Activated CD4-positive, alpha-beta T cell treated with anti-CD3 and anti-CD28 coated beads for 1 hour (primary cell): ENCODE measurements at places on chromosomes 6 and 20.

GRCh38 chr6:17820055-17820454 lies 113.3 kb upstream of the NUP153 start:
- DNase-seq, result no peak

- DNase-seq, result no peak
Observed at GRCh38 chr6:22327881-22328280, 31.0 kb upstream of the PRL start.

GRCh38 chr6:132414761-132415160 lies 13.5 kb upstream of the MOXD1 start:
- no peak for DNase-seq

GRCh38 chr20:46414608-46415007 lies 8.2 kb upstream of the ELMO2 start:
- DNase-seq, result no peak

- no peak for DNase-seq
Observed at GRCh38 chr6:166058064-166058739, 109.4 kb downstream of the TBXT start.

GRCh38 chr6:18883851-18884250 lies 496.7 kb downstream of the RNF144B start:
- no peak for DNase-seq

DNA sequence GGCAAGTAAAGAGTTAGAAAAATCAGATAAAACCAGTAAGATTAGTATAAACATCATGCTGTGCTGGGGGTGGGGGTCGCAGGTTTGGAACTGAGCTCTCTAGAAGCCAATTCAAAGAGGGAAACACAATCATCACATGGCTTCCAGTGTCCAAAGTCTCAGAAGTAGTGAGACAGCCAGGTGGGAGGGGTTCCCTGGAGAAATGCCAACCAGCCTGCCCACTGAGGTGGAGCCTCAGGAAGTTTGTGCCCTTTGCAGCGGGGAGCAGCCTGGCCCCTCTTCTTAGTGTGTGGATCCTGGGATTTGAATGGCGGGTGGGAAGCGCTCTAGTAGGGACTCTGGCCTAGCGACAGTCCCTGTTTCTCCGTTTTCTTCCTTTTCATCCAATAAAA lies 21.4 kb downstream of the C6orf15 start:
- no peak for DNase-seq

GRCh38 chr6:2790588-2791449 lies 25.6 kb downstream of the WRNIP1 start:
- DNase-seq, result peak; percentile 28

GRCh38 chr6:43331470-43331869 lies 22.8 kb upstream of the CRIP3 start:
- DNase-seq, result no peak

GRCh38 chr6:169868458-169868857 lies 117.0 kb downstream of the ERMARD start:
- peak; percentile 23 for DNase-seq

- no peak for DNase-seq
Observed at GRCh38 chr6:130034378-130035146, 16.2 kb downstream of the L3MBTL3 start.

DNA sequence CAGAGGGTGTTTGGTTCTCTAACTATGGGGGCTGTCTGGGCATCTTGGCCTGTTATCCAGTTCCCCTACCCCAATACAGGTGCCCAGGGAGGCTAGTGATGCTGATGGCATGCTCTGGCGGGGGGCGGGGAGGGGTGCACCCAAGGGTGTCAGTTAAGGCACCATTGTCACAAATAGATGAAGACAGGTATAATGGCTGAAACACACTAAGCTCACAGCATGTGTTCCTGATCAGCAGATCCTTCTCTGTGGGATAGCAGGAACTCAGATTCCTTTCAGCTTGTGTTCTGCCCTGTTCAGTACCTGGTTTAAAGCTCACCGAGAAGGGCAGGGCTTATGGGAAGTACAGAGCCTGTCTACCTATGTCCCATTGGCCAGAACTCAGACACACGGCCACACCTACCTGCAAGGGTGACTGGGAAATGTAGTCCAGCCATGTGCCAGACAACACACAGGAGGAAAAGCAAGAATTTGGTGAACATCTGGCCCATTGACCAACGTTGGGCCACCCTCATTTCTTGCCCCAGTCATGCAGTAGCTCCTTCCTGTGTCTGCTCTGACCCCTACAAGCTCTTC lies 3.4 kb upstream of the RSPO4 start:
- DNase-seq, result no peak

DNA sequence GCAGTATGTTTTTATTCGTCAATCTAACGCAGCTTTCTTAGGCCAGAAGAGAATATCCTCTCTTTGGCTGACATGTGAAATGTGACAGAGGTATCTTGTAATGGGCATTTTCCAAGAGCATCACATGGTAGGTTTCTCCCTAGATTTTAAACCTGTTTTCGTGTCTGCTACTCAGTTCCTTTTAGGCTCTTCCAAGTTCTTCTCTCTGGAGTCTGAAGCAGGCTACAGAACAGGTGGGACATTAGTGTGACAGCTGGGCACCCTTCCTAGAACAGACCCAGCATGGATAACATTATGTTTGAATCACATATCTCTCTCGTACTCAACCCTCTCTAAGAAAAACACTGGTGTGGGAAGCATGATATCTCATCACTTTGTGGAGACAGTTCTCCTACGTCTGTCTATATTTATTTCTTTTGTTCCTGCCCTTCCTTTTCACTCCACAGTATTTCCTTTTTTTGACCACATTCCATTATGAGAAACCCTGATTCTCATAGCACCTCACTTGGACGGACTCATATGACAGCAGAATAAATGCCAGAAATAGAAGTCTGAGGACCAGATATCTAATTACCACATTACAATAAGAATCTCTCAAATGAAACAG lies 263.4 kb downstream of the NKAIN2 start:
- no peak for DNase-seq
